ENCODE measurements at places on chromosomes 2 and 18.

DNA sequence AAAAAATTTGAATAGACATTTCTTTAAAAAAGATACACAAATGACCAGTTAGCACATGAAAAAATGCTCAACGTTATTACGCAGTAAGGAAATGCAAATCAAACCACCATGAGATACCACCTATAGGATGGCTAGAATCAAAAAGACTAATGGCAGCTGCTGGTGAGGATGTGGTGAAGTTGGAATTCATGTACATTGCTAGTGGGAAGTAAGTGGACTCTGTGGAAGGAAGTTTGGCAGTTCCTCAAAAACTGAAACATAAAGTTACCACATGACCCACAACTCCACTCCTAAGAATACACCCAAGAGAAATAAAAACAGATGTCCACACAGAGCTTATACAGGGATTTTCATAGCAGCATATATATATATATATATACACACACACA, 51.2 kb downstream of the MBP start:
- no peak for DNase-seq

DNA sequence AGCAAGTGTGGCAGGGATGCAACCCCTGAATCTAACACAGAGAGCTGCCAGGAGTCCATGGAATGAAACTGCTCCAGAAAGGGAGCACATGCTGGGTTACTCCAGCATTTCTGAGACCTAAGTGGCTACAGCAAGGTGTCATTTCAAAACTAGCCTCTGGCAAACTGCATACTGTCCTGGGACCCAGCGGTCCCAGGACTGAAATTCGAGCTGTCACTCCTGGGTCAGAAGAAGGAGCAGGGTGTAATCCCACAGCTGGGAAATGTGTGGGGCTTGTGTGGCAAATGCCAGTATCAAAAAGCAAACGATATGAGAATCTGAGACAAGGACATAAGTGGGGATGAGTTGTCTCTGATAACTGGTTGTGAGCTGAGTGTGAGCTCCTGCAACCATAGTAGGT, 70.3 kb upstream of the ACVR1C start:
- no peak for DNase-seq

GRCh38 chr2:162062559-162062958, 11.5 kb downstream of the DPP4 start:
- no peak for DNase-seq

- no peak for DNase-seq
These were observed 149.0 kb downstream of the DSEL start for GRCh38 chr18:67367540-67367939.

DNA sequence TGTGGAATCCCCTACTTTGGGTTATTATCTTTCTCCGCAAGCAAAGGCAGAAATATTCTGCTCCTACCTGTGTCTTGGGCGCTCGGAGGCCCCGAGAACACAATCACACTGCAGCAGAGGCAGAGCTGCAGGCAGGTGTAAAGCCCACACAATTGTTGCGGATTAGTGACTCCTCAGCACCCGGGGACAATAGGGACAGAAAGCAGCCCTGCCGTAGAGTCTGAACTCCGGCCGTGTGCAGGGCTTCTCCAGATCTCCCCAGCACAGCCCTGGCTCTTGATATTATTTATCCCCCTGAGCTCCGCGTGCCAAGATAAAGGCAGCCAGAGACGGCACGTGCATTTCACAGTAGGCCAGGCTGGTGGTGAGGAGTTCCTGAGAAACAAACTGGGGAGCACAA, 229.2 kb downstream of the EN1 start:
- no peak for DNase-seq

All from cerebellum (tissue), 4 donors.